ENCODE measurements at places on chromosomes 16 and 17.
A peak's percentile ranks its signal among the peaks of the same experiment; 100 is the strongest.

DNA sequence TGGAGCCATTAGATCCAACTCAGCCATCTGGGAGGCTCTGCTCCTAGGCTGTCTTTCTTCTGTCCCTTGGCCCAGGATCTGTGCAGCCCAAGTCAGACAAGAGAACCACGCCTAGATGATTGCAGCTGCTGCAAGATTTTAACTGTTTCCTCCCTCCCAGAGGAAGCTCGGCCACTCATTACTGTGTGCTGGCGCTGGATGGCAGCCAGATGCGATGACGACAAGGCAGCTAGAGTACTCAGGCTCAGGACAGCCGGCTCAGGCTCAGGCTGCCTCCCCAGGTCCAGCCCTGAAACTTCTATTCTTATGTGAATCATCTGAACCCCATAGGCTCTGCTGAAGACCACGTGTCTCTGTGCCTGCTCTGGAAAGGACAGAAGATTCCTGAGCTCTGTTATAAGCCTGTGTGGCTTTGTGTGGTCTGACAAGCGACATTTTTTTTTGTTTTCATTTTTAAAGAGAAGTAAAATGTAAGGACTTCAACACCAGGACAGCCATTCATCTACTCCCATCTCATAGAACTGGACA, 32.1 kb upstream of the FBXW10B start:
- no peak for DNase-seq

DNA sequence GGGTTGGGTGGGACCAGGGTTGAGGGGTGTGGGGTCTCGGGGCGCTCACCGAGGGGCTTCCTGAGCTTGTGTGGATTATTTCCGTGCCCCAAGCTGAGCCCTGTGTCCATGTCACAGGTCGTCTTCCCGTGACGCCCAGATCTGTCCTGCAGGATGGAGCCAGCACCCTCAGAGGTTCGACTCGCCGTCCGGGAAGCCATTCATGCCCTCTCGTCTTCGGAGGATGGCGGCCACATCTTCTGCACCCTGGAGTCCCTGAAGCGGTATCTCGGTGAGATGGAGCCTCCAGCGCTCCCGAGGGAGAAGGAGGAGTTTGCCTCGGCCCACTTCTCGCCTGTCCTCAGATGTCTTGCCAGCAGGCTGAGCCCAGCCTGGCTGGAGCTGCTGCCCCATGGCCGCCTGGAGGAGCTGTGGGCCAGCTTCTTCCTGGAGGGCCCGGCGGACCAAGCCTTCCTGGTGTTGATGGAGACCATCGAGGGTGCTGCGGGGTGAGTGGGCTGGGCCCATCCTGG, 1.0 kb downstream of the TELO2 start:
- DNase-seq: no peak

DNA sequence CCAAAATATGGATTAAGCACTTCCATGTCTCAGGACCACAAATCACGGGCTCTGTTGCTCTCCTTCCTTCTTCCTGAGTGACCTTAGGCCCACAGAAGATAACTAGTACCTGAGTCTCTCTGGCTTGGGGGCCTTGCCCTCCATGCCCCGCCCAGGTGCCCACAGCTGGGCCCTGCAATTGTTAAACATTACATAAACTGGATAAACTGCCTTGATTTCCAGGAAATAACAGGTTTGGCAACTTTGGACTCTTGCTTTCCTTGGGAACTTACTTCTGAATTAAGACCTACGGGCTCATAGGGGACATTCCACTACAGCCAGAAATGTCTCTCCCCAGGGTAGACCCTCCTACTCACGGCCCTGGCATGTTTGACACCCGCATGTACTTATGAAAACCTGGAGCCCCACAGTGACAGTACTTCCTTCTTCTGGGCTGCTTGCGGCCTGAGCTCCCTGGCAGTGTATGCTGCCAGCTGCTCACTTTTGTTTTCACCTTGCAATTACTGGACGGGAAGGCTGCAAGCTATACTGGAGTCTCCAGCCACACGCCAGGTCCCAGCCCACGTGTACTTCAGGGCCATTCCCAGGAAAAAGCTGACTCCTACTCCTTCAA, 2.3 kb upstream of the UBALD2 start:
- no peak for DNase-seq

- no peak for DNase-seq
These were observed 24.1 kb downstream of the ALOX15B start for GRCh38 chr17:8062807-8063483.

DNA sequence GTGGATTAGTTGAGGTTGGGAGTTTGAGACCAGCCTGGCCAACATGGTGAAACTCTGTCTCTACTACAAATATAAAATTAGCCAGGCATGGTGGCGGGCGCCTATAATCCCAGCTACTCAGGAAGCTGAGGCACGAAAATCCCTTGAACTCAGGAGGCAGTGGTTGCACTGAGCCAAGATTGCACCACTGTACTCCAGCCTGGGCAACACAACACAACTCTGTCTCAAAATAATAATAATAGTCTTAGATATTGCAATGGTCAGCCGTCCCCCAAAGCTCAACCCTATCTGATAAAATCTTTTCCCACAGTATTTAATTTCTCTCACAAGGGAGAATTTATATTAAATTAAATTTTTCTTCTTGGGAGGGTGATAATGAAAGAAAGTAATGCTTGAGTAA, 169.6 kb downstream of the XYLT1 start:
- DNase-seq: no peak

GRCh38 chr16:19696961-19697360, 21.1 kb downstream of the KNOP1 start:
- DNase-seq: no peak

DNA sequence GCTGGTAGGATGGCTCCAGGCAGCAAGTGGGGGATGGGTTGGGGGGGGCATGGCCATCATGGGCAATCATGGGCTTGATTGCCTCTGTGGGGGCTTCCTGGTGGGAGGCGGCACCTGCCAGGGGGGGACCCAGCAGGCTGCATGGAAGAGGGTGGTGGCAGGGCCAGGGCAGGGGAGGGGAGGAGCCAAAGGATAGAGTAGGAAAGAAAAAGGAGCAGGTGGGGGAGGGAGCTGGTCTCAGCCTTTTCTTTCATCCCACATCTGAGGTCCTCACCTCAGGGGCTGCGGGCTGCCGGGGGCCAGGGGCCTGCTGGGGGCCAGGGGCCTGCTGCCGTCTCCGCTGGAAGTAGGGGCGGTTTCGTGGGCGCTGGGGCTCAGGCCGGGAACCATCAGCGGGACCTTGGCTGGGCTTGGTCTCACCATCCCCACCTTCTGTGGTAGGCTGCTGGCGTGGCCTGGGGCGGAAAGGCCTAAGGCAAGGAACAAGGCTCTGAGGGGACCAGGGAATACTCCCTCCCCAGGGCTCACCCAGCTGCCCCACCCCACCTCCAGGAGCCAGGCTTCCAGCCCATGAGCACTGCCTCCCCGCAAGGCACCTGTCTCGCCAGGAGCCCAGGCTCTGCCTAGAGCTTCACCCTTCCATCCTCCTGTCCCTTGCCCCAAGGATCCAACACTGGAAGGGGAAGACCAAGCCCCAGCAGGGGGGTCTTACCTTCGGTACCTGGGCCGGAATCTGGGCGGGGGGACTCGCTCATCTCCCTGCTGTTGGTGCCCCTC, 5.0 kb downstream of the YBX2 start:
- DNase-seq: no peak

GRCh38 chr16:84603140-84603816, 14.6 kb downstream of the COTL1 start:
- DNase-seq: peak; percentile 32

DNA sequence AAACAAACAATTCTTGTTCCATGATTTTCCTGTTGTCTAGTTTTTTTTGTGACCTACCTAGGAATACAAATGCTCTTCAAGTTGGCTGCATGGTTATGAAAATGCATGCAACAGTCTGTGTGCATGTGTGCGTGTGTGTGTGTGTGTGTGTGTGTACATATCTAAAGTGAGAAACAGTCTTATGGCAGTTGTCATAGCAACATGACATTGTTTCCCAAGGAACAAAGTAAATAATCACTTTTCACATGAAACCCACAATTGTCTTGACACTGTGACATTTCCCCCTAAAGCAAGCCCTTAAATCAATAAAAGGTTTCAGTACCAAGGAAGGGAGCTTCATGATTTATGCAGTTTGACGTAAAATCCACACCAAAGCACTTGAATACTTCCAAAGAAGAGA, 758.4 kb downstream of the CDH8 start:
- no peak for DNase-seq

GRCh38 chr16:49980166-49980565, 44.9 kb upstream of the CNEP1R1 start:
- no peak for DNase-seq

DNA sequence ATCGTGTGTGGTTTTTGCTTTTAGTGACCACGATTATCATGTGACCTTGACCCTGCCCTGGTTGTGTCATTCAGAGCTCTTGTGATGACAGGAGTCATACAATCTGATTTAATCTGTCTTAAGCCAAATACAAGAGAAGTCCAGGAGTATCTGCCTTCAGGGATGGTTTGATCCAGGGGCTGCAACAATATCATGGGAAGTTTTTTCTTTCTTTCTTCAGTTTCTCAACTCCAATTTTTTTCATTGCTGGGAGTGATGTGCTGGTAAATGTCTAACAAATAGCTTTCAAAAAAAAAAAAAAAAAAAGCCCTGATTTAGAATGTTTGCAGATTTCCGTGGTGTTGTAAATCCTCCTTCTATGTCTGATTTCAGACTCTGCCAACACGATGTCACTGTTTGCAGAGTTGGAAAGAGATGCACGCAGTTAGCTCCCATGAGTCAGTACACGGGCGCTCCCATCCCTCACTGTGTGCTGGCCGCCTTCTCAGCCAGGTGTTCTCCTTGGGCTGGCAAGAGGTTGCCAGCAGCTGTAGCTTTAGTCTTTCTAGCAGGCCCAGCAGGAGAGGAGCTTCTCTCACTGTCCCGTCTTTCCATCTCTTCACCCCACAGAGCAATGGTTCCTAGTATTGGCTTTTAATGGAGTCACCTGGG, 229.7 kb downstream of the SNX29 start:
- no peak for DNase-seq

DNA sequence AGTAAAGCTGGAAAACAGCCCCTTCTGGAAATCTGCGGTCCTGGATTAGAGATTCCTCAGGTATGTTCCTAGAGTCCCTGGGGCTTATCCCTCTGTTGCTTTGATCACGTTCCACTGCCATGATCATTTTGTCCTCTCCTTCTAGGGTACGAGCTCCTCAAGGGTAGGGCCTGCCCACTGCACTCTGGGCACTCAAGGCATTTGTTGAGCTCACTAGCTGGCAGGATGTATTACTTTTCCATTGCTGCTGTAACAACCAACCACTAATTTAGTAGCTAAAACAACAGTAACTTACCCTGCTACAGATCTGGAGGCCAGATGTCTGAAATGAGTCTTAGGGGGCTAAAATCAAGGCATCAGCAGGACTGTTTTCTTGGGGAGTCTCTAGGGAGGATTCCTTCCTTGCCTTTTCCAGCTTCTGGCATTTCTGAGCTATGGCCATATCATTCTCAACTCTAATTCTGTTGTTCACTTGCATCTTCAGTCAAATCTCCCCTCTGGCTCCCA, 65.7 kb downstream of the ARSG start:
- no peak for DNase-seq

DNA sequence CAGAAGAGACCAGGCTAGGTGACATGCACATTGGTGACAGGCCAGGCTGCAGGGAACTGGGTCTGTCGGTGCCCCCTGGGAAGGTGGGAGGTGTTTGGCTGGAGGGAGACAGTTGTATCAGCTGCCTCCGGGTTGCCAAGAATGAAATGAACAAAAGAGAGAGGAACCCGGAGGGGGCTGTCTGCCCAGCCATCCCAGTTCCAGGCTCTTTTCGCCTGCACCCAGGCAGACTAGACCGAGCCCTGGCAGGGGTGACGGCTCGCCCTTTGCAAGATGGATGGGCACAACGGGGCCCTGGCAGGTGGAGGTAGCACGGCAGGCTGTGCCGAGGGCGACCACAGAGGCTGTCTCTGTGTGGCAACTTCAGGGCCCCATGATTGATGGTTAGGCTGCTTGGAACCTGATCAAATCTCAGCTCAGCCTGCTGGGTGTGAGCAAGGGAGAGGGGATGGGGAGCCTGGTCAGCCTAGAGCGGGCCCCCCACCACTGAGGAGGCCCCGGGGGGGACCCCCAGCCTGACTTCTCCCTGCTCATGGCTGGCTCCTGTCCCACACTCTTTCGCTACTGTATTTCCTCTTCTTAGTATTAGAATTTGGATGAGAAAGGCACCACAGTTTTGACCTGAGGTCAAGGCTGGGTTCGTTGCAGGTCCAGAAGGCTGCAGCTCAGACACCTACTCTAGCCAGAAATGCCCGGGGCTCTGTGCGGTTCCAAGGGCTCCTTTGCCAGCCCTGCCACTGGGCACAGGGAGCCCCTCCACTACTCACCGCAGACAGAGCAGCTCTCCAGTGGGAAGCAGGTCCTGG, 118.9 kb upstream of the CHMP6 start:
- no peak for DNase-seq

- no peak for DNase-seq
These were observed 2.0 kb downstream of the P4HB start for GRCh38 chr17:81858170-81858966.

DNA sequence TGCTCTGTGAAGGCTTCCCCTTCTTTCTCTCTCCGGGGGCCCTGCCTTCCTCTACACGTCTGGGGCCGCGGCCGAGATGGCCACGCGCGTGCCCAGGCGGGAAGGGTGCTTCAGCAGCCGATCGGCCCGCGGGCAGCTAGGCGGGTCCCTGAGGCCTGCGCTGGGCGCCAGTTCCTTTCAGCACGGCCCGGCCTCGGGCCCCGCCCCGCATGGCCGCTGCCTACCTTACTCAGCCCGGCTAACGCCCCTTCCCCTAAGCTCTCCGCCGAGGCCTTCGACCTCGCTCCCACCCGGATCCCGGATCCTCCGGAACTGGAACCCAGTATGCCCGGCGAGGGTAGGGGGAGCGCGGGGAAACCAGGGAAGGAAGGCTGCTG, 335 bp downstream of the TMEM11 start:
- no peak for DNase-seq

DNA sequence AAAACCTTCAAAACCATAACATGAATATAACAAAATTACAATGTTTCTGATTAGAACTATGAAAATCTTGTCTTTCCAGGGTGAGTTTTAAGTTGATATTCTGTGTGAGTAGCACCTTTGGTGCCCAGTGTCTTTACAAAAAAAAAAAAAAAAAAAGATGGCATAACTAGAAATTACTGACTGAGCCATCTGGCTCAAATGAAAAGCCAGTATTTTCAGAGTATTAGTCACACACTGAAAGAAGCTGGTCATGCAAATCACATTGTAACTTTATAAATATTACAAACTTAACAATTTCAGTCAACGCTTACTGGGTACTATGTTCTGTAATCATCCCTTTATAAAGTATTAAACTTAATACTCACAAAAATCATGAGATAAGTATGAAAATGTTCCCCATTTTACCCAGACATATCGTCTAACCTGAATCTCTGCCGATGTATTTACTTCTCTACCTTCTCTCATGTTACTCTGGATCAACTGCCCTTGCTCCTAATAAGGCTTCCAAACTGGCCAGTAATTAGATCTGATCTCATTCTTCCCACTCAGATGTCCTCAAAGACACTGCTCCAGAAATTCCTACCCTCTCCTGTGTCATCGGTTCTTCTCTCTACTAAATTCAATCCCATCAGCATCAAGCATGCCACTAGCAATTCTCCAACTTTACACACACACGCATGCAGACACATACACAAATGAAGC, 25.4 kb downstream of the UBE2G1 start:
- DNase-seq: no peak

GRCh38 chr17:68484458-68484857, 27.2 kb upstream of the WIPI1 start:
- no peak for DNase-seq

- DNase-seq: peak; percentile 53
These were observed 29.9 kb upstream of the TNS4 start for GRCh38 chr17:40531051-40531991.

GRCh38 chr17:70825321-70826125, 656.2 kb downstream of the KCNJ2 start:
- no peak for DNase-seq

Data from activated T-helper 9 cell treated with anti-CD3 and anti-CD28 coated beads, Interleukin-2, amount 50 U/mL, for 16 hours (primary cell).